ENCODE measurements at places on chromosomes 2 and 18.
A peak's percentile ranks its signal among the peaks of the same experiment; 100 is the strongest.

- no peak for DNase-seq
Measured at GRCh38 chr2:174611854-174612253, 14.2 kb upstream of the WIPF1 start.

DNA sequence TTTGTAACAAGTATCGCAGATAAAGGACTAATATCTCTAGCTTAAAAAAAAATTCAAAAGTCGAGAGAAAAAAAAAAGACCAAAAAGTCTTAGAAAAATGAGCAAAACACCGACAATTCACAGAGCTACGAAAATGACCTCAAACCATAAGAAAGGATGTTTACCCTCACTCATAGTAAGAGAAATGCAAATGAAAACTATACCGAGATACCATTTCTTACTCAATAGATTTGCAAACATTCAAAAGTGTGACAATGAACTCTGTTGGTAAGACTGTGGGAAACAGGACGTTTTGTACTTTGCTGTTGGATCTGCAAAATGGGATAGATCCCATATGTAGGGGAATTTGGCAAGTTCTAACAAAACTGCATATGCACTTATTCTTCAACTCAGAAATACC lies 39.9 kb upstream of the LDAH start:
- DNase-seq: no peak

- no peak for DNase-seq
Measured at GRCh38 chr2:85865539-85866164, 23.1 kb downstream of the ST3GAL5 start.

GRCh38 chr2:64406407-64406774 lies 47.6 kb upstream of the LGALSL start:
- DNase-seq: no peak

DNA sequence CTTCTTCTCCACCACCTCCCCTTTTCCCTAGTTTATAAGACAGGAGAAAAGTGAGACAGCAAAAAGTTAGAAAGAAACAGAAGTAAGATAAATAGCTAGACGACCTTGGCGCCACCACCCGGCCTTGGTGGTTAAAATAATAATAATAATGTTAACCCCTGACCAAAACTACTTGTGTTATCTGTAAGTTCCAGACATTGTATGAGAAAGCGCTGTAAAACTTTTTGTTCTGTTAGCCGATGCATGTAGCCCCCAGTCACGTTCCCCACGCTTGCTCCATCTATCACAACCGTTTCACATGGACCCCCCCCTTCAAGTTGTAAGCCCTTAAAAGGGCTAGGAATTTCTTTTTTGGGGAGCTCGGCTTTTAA lies 1.5 kb upstream of the BUB1 start:
- DNase-seq: no peak

GRCh38 chr2:234425639-234426603 lies 71.0 kb downstream of the ARL4C start:
- DNase-seq: no peak

DNA sequence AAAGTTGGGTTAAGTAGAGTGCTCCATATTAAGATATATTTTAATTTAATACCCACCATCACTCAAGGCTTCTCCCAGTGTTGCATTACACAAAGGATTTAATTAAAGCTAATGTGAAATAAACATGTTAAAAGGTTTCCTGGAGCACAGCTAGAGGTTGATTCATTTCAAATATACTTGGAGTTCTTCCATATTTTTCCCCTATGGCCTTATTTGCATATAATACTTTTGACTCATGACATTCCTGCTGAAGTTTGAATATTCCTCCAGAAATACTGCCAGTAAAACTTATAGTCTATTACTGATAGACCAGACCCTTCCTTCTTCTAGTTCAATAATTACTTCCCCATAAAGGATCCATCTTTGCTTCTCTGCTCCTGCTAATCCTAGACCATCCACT lies 227.5 kb downstream of the GULP1 start:
- DNase-seq: no peak

- DNase-seq: no peak
Measured at GRCh38 chr2:34810456-34810855, 1211.4 kb upstream of the FAM98A start.

DNA sequence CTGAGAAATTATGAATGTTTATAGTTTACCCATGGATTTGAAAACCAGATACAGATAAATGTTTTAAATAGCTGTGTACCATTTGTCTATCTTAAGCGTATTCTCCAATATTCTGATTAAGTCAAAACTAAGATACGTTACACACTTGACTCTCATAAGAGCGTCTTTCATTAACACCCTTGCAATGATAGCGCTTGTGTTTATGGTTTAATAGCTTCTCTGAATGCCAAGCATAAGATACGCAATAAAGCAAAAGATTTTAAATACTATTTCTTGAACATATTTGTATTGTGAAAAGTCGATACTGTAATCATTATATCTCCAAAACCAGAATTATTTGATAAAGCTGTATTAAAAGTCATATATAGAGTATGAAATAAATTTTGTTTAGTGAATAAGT lies 3.0 kb downstream of the CALCRL start:
- DNase-seq: no peak

DNA sequence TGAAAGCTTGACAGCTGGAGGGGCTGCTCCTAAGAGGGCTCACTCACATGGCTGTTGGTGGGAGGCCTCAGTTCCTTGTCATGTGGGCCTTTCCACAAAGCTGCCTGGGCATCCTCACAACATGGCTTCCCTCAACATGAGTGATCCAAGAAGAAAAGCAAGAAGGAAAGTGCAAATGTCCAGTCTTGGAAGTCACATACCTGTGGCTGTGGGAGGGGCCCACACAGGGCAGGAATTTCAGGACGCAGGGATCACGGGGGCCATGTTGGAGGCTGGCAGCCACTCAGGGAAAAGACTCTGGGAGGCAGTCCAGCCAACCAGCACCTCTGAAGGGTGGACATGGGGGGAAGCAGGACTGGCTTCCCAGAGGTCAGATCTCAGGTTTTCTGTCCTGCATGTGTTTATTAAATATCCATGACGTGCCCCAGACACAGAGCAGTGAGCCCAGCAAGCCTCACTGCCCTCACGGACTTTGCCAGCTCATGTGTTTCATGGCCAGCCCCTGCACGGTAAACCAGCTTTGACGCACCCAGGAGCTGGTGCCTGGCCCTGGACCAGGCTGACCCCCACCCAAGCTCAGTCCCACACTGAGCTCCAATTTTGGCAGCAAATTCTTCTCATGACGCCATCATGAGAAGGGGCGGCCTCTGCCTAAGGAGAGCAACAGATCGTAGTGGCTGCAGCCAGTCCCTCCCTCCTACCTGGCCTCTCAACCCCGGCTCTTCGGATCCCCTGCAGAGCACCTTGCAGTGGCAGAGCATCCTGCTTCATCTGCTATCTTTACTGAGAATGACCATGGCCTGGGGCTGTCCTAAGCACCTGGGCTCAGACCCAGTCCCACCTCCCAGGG lies 34.7 kb upstream of the GPR17 start:
- no peak for DNase-seq

GRCh38 chr2:46335391-46336282 lies 38.4 kb downstream of the EPAS1 start:
- peak; percentile 56 for DNase-seq

DNA sequence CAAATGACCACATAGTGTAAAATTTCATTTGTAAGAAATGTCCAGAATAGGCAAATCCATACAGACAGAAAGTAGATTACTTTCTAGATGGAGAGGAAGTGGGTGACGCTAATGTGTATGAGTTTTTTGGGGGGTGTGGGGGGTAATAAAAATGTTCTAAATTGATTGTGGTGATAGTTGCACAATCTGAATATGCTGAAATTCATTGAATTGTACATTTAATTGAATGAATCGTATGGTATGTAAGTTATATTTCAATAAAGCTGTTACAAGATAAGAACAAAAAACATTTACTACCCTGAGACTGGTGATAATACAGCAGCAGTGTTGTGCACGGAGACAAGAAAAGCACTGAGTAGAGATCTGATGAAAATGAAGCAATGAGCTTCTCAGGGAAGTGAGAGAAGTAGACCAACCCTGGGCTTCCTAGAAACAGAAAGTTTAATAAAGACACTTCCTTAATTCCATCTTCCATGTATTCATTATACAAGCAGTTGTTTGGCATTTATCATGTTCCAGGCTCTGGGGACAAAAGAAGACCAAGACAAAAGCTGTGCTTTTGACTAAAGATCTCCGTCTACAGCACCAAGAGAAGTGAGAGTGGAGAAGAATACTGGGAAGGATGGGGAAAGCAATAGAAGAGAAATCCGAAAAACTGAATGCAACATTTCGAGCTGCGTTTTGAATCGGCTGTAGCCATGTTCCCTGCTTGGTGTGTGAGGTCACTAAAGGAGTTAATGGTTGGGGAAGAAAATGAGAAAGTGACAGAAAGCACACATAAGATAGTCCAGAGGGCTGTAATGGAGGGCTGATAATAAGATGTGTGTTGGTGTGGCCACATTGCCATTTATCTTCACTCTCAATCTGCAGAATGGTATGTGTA lies 1.8 kb upstream of the PDE11A start:
- DNase-seq: no peak

Measured in Right ventricle myocardium superior (tissue), 1 donor.